ENCODE measurements at places on chromosomes 6 and 20. TPM values are rescaled to one million over a fixed set of nuclear protein-coding genes. Genes with fewer than 3 reads are reported as not detected.

Gene FRMD1
- total RNA-seq: not detected

Gene NKAIN4
- total RNA-seq: 0.17 TPM

Gene KCNB1
- 3.0 TPM for total RNA-seq

Gene OR2H1
- not detected for total RNA-seq

Gene AGPAT4
- total RNA-seq: 3.9 TPM

Gene MUC22
- total RNA-seq: not detected

Gene CBFA2T2
- total RNA-seq: 6.3 TPM

Gene TMEM74B
- total RNA-seq: not detected

Gene GMNN
- total RNA-seq: 9.2 TPM

Data from pericardium fibroblast (primary cell).